ENCODE measurements at places on chromosomes 2 and 18.
A peak's percentile ranks its signal among the peaks of the same experiment; 100 is the strongest.

- DNase-seq: no peak
Measured at GRCh38 chr2:151729837-151730236, 4.4 kb downstream of the NEB start.

DNA sequence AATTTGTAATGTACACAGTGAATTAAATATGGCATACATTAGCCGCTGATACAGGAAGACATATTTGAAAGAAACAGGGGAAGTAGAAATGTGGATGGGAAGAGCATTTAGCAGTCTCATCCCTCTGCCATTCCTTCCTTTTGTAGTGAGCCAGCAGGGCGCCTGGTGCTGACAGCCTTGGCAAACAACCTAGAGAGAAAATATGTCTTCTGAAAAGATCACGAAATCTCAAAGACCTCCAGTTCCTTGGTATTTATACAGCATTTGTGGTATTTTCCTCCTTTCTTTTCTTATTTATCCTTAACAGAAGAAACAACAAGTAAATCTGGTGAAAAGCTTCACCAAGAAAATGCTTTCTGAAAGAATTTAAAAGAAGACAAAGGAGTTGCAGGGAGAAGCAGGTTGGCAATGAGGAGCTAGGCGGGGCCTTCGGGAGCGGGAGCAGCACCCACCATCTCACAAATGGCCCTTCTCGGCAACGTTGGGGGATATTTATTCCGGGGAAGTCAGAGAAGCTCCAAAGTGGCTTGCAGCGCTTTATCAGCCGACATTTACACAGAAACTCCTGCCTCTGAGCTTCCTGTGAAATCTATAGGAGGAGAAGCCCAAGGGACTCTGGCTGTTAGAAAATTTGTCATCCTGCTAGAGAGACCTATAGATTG lies 406.1 kb upstream of the NRP2 start:
- DNase-seq: no peak

GRCh38 chr2:70258532-70258875 lies 567 bp downstream of the PCYOX1 start:
- no peak for DNase-seq

- DNase-seq: no peak
Measured at GRCh38 chr18:33201509-33201926, 239.0 kb downstream of the CCDC178 start.

DNA sequence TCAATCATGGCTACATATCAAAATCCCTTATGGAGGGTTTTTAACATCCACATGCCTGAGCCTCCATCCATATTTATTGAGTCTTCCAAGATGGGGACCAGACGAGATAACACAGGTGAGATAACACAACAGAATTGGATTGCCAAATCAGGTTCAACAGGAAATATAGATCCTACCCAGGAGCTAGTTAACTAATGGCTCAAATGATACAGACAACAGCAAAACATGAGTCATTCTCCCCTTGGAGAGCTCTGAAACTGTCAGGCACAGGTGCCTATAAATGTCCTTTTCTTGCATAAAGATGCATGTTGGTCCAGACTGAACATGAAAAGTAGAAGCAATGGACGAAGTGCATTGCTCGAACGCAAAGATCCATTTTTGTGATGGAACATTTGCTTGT lies 202.2 kb downstream of the CDH20 start:
- no peak for DNase-seq

DNA sequence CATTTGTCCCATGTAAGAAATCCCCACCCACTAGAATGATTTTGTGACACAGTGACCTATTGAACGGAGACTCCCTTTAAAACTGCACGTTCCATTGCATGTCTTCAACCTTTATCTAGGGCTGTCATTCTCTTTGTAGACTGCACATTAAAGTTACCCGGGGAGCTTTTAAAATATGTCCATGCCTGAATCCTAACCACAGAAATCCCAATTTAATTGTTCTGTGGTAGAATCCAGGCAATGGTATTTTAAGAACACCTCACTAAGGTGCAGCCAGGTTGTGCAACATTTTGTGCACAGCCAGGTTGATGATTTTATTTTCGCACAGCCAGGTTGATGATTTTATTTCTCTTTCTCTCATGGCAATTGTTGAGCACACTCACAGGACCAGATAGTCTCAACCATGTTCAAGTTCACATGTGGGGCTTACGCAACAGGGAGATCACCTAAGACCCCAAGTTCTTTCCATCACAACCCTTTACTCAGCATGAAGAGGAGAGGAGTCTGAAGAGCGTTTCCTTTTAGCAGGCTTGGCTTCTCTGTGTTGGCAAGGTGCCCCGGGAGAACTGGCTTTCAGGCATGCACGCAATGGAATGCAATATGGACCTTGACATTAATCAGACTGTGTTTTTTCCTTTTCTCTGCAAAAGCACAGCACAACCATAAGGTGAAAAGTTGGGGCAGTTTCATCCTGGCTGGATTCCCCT lies 467.3 kb upstream of the ETAA1 start:
- DNase-seq: no peak

GRCh38 chr2:48423376-48423775 lies 106.6 kb upstream of the STON1 start:
- DNase-seq: no peak

DNA sequence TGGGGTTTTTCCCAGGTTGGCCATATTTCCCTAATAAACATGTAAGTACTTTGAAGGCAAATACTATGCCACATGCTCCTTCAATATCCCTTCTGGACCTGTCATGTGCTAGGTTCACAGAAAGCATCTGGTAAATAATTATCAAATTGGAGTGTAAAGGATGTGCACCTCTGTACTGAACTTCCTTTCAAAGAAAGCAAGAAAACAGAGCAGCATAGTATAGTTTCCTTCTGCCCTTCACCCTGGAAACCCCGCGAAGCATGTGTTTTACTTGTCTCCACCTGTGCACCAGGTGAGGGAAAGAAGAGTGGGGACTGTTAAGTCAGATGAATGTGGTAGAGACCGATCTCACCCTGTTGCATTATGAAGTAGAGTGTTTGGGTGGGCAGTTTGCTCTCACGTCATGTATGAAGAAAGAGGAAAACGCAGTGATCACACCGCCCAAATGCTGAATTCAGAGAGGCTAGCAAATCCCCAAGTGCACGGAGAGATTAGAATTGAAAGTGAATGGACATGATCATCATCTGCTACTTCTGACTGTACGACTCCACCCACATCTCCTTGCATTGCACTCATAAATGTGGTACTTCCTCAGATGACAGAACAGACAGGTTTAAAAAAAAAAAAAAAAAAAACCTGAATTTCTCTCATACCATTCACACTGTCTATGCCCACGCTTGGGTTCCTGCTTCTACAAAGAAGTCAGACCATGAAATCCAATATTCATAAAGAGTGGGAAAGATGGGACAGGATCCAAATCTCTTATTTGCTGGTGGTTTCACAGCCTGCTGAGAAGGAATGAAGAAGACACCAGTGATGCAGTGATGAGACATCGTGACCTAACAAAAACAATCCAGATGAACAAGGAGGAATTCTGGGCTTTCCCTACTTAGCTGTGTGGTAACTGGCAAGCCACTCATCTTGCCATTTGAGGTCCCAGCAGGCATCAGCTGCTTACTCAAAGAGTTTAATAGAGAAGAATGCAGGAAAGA lies 448.6 kb downstream of the BCL11A start:
- no peak for DNase-seq

DNA sequence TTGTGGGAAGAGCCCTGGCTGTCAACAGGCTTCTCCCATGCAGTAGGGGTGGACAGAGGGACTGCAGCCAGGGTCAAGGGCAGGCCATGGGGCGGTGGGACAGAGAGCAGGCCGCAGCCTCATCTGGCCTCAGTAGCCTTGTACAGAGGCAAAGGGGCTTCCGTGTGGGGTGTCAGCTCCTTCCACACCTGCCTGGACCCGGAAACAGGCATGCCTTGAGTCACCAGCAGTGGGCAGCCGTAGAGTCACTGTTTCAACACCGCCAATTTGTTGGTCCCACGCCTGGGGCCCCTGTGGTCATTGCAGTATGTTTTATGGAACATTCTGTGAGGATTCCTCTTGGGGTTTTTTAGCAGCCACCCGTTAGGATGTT lies 173.0 kb downstream of the SMAD7 start:
- no peak for DNase-seq

- DNase-seq: no peak
Measured at GRCh38 chr2:218360453-218360852, 3.8 kb downstream of the CATIP start.

GRCh38 chr2:12212841-12213597 lies 466.6 kb downstream of the LPIN1 start:
- DNase-seq: no peak

- no peak for DNase-seq
Measured at GRCh38 chr18:59426855-59427254, 67.8 kb upstream of the LMAN1 start.

GRCh38 chr2:287911-288757 lies at the start of gene ALKAL2:
Gene ALKAL2 (minus strand): TSS chr2:288091. CDS start chr2:287835, 256 bp downstream.
- no peak for DNase-seq

- DNase-seq: no peak
Measured at GRCh38 chr2:88239781-88240180, 69.6 kb downstream of the THNSL2 start.

DNA sequence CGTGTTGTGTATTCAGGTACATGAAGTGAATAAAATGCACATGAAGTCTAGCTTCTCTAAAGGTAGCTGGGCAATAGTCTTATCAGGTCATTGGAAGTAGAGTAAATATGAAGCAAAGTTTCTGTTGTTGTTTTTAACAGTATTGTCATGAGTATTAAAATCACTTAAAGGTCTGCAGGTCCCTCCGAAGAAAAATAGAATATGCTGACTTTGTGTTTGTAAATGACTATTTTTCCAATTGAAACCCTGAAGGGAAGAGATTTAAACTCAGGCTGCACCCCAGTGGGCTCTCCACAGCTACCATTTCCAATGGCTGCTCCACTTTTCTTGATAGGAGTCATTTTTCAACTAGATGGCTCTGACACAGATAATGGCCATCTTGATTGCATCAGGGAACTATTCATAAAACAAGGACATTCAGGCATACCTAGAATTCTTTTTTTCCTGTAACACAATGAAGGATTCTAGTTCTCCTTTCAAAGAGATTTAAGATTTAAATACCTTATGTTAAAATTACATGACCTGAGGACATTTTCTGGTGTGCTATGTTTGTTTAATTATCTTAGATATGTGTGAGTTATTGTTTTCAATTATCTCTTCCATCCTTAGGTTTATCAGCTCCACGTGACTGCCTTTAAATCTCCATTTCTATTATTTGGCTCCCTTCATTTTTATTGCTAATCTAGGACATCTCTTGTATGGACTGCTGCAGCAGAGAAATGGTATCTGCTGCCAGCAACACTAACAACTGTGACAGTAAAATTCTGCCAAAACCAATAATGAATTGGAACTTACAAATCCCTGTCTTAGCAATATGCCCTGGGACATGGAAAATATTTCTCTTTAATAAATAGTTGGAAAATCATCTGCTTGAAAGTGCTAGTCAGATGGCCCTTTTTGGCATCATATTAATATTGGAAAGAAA lies 149.2 kb upstream of the NOSTRIN start:
- DNase-seq: no peak

- no peak for DNase-seq
Measured at GRCh38 chr2:88061295-88061694, 5.7 kb upstream of the KRCC1 start.

- DNase-seq: no peak
Measured at GRCh38 chr2:209872675-209873074, 101.0 kb downstream of the UNC80 start.

DNA sequence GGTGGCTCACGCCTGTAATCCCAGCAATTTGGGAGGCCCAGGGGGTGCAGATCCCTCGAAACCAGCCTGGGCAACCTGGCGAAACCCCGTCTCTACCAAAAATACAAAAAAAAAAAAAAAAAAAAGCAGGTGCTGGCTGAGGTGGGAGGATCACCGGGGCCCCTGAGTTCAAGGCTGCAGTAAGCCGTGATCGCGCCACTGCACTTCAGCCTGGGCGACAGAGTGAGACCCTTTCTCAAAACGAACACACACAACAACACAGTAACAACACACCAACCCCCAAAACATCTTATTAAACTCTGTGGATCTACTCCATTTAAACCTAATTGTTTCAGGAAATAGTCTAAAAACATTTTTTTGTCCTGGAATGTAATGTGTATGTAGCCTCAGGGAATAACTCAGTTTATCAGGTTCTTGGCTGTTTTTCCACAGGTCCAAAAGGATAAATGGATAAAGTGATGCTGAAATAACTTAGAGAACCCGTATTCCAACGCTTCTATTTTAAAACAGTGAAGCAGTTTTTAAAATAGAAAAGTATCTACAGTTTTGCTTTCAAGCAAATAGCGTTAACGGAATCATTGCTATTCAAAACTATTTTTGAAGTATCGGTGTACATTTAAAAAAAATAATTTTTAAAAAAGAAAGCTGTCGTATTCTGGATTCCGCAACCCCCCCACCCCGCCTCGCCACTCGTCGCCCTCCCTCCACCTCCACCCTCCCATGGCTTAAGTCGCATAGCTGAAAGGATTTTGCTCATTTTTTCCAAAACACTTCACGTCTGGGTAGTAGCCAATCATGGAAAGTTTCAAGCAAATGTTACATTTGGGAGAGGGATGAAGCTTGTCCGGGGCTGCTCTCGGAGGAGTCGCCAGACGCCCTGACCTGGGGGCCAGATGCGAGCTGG lies 895 bp upstream of the GLS start:
- peak; percentile 39 for DNase-seq

DNA sequence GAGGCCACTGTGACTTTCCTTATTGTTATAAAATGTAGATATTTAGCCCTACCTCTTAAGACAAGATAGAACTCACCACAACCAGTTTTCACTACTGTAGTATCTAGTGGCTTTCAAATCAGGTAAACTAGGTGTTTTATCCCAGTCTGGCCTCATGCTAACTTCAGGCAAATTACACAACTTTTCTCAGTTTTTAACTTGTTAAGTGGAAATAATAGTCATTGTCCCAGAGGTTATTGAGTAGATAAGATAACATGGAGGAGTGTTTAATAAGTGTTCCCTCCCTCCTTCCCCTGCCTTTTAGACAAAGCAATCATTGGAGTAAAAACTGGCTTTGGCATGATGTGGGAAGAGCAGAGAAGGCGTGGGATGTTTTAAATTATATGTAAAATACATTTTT lies 27.3 kb downstream of the ANXA4 start:
- DNase-seq: no peak

GRCh38 chr2:229300790-229301189 lies 29.7 kb upstream of the PID1 start:
- DNase-seq: no peak

GRCh38 chr2:241858206-241859016 lies at the start of gene PDCD1:
Gene PDCD1 (minus strand): TSS chr2:241858894. CDS start chr2:241858838, 56 bp downstream.
- peak; percentile 80 for DNase-seq

DNA sequence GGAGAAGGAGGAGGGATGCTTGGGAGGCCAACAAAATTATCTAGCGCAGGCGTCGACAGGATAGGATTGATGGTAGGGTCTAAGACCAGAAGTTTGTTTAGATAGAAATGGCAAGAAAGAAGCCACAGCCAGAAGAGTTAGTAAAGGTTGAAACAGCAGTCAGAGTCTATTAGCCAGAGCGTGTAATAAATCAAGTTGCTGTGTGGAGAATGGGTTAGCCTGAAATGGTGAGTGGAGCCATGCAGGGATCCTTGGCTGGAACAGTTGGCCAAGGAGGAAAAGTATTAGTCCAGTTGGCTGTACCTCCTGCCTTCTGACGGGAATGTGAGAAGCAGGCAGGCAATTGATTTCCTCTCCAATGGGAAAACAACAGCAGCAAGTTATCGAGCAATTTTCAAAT lies 190.7 kb upstream of the CCDC68 start:
- no peak for DNase-seq

GRCh38 chr2:167880415-167880814 lies 367.0 kb downstream of the STK39 start:
- DNase-seq: no peak

- DNase-seq: no peak
Measured at GRCh38 chr2:172545408-172546075, 10.3 kb upstream of the PDK1 start.

Measured in stimulated activated CD8-positive, alpha-beta memory T cell treated with anti-CD3 and anti-CD28 coated beads, Interleukin-4, amount 100 ng/mL, for 48 hours (primary cell).